ENCODE measurements at places on chromosomes 12 and 14.
A peak's percentile ranks its signal among the peaks of the same experiment; 100 is the strongest.

- DNase-seq = no peak
Measured at GRCh38 chr12:124764451-124764850, 99.2 kb downstream of the SCARB1 start.

GRCh38 chr12:105705765-105706164 is 375.3 kb downstream of the C12orf75 start:
- DNase-seq = peak; percentile 30

DNA sequence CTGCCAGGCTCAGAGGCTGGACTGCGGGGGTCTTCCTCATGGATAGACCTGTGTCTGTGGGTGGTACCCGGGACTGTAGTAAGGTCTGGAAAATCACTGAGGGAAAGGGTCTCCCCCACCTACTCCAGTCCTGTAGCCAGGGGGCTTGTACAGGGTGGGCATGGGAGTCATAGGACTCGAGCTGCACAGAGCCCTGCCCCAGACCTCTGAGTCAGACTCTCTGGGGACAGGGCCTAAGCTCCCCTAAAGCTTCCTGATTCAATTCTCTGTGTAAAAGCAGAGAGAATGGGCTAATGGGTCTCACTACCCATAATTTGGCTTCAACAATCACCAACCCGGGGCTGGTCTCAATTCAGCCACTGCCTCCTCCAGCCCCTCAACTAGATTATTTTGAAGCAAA is 27.0 kb downstream of the LRTM2 start:
- DNase-seq = no peak

GRCh38 chr14:106843951-106844483 is 1317.6 kb downstream of the TMEM121 start:
- DNase-seq = peak; percentile 73

DNA sequence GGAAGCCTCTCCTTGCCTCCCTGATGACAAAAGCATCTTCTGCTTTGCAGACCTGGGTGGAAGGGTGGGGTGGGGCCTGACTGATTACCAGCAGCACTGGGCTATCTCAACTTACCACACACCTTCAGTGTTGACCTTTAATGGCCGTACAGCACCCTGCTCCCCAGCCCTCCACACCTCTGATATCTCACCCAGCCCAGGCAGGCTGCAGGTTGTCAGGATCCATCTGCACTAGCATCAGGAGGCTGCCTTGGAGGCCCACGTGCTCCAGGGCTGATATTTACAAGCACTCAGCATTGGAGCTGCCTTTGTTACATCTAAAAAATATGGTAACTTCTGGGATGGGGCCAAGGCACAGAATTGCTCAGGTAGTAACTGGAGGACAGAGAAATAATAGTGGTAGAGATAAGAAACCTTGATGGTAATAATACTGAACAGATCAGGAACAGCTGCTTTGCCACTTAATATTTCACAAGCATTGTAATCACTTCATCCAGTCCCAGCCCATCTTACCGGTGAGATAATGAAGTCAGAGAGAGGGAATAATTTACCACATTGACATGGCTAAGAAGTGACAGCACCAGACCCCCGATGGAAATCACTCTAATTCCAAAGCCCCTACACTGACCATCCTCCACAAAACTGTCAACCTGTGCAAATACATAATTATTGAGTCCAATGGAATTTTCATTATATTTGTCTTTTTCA is 125.2 kb upstream of the RFLNA start:
- no peak for DNase-seq

GRCh38 chr14:77053046-77053841 is 24.7 kb upstream of the IRF2BPL start:
- DNase-seq = no peak

- DNase-seq = no peak
Measured at GRCh38 chr14:58138031-58138713, 13.8 kb downstream of the ARMH4 start.

DNA sequence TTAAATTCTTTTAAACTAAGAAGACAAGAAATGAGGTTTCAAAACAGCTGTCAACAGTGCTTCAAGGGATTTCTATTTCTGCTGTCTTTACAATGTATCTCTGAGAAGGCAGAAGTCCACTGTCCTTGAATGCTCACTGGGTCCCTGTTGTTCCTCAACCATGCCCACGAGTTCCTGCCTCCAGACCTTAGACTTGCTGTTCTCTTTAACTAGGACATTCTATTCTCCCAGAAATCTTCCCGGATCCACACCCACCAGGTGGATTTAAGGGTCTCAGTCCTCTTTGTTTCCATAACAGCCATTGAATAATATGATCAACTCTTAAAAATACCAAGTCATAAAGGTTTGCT is 6.7 kb upstream of the SLC41A2 start:
- no peak for DNase-seq

DNA sequence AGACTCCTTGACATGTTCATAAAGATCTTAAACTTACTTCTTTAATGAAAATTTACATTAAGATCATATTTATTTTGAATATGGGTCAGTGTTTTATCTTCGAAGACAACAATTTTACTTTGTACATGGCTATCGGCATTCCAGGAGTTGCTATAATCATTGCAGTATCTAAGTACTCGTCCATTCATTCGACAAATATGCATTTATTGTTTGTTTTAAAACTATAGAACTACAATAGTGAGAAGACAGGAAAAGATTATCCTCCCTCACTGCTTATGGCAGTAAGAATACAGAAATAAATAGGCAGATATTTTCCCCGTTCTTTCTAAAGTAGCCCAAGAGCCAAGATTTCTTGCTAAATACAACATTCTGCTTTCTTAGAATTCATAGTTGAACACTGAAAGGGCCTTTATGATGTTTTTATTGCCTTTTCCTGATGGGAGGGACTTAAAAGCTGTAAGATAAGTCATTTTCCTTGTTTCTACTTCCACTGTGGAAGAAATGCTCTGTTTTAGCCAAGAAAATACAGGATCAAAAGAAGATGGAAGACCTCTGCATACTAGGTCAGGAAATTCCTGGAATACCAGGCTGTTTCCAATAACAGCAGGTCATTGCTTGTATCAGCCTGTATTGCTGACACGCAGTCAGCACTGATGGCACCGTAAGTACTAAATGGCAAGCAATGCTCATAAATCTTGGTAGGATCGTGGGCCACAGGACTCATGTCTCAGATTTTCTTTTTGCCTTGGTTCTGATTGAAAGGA is 521.0 kb upstream of the ATP2B1 start:
- no peak for DNase-seq

GRCh38 chr14:89600950-89601826 is 184.2 kb upstream of the FOXN3 start:
- DNase-seq = no peak

- no peak for DNase-seq
Measured at GRCh38 chr12:126389961-126390360, 1324.7 kb downstream of the AACS start.

- no peak for DNase-seq
Measured at GRCh38 chr14:75457648-75458165, 29.9 kb downstream of the JDP2 start.

DNA sequence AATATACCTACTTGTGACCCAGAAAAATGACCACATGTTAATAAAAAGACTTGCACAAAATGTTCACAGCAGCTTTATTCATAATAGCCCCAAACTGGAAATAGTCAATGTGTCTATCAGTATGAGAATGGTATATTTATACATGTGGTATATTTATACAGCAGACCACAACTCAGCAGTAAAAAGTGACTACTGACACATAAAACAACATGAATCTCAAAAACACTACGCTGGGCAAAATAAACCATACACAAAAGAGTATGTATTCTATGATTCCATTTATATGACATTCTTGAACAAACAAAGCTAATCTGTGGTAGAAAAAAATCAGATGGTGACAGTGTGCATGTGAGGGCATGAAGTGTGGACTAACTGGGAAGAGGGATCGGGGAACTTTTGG is 35.1 kb downstream of the ARF6 start:
- no peak for DNase-seq

- DNase-seq = no peak
Measured at GRCh38 chr12:68178774-68179439, 19.4 kb upstream of the IFNG start.

GRCh38 chr12:116670859-116671258 is 67.0 kb downstream of the SPRING1 start:
- DNase-seq = no peak
